ENCODE measurements at places on chromosomes 6 and 20.
A peak's percentile ranks its signal among the peaks of the same experiment; 100 is the strongest.

DNA sequence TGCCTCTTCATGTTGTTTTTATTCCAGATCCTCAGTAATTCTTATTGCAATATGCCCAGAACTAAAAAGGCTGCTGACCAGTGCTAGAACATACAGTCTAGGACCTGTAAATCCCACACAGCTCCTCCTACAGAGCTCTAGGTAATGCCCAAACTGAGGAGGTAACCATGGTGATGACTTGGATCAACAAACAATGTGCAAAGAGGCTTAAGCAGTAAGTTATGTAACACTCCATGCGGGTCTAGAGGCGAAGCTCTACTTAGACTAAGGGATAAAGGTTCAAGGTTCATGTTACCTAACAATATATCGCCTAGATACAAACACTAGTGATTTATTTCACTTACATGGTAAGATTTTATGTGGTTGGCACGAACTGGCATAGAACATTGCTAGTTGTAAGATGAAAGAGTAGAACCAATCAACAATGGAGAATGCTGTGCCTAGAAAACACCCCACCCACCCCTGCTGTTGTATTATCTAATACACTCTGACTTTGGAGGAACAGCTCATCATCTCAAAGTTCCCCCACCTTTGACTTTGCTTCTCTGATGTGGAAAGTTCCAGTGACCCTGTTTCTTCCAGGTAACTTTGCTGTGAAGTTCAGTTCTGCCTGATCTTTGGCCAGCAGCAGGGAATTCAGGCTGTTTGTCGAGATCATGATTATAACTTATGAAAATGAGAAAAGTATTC, 242.4 kb downstream of the ALDH8A1 start:
- peak; percentile 66 for DNase-seq

DNA sequence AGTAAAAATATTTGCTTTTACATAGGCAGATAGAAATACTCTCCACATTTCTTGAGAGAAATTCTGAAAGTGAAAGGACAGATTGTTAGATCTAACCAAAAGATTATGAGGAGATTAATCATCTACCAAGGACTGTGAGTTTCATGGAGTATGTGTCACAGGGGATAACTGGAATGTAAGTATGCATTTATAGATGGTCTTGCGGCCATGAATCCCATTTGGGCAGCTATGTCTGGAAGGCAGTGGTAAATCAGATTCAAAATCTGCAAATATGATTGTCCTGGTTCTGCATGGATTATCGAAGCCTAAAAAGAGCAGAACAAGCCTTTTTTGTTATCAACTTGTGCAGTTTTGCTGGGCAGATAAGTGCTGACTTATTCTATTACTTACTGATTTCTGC, 293.8 kb downstream of the RFPL4B start:
- DNase-seq, result peak; percentile 68

DNA sequence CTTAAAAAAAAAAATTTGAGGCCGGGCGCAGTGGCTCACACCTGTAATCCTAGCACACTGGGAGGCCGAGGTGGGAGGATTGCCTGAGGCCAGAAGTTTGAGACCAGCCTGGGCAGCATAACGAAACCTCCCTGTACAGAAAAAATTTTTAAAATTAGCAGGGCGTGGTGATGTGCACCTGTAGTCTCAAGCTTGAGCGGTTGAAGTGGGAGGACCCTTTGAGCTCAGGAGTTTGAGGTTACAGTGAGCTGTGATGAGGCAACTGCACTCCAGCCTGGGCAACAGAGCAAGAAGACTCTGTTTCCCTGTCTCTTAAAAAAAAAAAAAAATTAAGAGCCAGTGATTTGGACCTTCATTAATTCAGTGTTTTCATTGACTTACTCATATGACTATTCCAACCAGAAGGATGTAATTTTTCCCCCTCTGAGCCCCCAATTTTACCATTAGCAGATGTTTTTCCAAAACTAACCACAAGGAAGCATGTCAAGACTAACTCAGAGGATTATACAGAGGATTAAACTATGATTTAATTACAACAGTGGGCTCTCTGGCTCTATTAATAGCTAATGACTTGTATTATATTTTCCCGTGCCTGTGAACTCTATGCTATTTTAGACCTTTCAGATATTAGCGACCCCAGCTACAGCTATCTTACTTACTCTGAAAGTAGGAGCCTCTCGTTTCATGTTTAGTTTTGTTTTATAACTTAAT, 75.1 kb downstream of the ARID1B start:
- DNase-seq, result no peak

GRCh38 chr6:1615151-1615852, 5.6 kb downstream of the FOXC1 start:
- DNase-seq, result no peak

DNA sequence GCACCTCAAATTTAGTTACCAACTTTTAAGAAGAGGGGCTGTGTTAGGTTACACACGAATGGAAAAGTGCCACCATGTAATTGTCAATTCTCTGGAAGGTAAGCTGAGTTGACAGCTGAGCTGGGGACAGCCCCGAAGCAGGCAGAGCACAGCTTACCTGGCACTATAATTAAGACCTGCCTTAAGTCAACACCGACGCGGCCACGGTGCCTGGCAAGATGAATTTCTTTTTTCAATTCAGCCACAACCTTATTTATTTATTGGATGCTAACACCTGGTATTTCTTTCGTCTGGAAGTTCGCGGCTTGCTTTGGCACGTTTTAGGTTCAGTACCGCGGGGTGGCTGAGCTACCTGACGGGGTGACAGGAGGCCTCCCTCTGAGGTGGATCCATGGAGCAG, 40.6 kb upstream of the NFATC2 start:
- DNase-seq, result no peak

DNA sequence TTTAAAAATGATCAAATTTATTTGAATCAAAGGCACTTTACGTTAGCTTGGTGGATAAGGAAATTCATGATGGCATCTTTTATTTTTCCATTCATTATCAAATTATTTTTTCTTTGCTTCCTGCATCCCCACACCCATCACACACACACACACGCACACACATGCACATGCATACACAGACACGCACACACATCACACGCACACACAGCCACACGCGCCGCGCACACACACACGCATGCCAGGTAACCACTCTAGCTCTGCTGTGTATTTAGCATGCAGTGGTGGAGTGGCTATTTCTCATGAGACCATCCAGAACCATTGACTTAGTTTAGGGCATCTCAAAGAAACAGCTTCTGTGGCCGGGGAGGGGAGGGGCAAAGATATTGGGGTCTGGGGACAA, 47.0 kb downstream of the GNAS start:
- DNase-seq, result no peak

- no peak for DNase-seq
These were observed 146.3 kb downstream of the EPM2A start for GRCh38 chr6:145588981-145589380.

DNA sequence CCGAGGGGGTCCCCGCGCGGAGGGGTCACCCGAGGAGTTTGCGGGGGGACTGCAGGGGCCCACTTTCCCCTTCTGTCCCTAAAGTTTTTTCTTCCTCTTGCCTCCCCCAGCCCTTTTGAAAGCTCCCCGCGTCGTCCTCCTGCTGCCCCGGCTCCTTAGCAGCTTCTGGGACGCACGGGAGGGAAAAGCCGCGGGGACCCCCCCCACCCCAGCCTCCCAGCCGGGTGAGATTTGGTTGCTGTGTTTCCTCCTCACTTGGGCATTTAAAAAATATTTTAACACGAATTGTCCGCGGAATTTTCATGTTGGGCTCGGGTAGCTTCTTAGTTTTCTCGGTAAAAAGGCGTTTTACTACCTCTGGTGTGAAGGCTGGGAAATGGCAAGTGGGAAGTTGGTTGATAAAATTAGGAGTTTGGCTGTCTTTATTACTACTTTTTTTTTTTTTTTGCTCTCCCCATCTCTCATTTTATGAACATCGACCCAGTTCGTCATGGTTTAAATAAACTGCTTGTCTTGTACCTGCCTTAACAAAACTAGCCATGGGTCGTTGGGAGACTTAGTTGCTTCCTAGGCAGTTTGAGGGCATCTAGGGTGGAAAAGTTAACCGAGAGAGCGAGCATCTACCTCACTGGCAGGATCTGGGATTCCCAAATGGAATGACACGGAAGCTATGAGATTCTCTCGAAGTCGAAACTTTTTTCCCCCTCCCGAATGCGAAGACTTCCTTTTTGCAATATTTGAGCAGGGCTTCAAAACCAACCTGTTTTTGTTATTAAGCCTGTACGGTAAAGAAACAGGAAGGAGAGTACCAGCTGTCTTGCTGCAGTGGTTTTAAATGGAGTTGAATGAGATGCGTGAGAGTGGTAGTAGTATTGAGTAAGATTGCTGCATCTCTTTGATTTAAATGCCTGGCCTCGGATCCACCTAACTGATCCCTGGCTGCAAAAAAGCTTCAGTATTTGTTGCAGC, 868 bp downstream of the NCOA3 start:
- peak; percentile 62 for DNase-seq

Measured in IMR-90 (cell line).